ENCODE measurements at places on chromosomes 7 and 10.

GRCh38 chr10:43145311-43145710, 7.1 kb downstream of the CSGALNACT2 start:
- no peak for DNase-seq

DNA sequence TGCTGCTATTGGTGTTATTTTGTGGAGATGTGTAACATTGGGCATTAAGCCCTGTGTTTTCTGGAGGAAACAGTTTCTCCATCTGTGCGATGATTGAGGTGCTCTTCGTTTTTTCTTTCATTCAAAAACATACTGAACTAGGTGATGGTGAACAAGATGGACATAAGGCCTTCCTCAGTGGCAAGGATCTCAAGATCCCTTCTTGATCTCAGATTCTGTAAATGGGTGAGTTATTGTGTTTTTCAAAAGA, 759 bp upstream of the ELAPOR2 start:
- DNase-seq: no peak

DNA sequence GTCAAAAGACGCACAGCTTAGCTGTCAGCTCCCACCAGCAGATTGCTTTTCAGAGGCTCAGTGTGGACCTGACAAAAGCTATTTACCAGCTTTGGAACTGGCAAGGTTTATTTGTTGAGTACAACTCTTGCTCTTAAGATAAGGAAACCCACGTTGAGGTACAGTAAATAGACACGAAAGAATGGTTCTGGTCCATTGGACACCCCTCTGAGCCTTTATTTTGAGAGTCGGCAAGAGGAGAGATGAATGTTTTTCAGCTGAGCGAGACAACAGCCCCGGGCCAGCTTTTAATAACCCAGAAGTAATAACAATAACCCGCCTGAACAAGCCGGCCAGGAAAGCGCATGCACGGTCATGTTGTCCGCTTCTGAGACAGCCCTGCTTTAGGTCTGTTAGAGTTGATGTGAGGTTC, 49.0 kb downstream of the WNT2 start:
- DNase-seq: no peak

DNA sequence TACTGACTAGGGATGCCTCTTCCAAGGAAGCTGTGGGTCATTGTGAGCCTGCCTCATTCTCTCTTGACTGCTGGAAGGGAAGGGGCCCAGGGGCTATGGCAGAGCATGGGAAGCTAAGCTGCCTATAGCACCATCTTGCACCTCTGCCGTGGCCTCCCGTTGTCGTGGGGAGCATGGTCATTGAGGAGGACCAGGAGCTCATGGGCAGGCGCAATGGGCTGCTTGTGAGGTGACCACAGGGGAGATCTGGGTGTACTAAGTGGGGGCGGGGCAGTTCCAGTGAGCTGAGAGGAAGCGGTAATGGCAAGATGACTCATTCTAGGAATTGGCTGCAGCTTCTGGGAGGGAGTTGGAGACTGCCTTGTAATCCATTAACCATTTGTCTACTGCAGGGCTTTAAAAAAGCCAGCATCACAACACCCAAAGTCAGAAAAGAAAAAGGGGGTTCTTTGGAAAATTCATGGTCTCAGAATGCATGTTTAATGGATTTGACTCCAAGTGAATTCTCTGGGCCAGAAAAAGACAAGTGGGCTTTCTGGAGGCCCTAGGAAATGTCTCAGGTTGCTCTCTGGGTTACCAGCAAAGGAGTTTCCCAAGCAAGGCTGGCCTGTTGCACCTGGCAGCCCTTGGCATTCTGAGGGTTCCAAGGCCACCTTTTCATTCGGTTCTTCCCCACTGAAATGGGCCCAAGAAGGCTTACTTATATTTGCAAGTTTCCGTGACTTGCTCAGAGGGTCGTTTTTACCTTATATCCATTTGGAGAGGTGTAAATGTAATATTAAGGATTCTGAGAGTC, 3.6 kb downstream of the DUSP5 start:
- DNase-seq: peak; percentile 29

DNA sequence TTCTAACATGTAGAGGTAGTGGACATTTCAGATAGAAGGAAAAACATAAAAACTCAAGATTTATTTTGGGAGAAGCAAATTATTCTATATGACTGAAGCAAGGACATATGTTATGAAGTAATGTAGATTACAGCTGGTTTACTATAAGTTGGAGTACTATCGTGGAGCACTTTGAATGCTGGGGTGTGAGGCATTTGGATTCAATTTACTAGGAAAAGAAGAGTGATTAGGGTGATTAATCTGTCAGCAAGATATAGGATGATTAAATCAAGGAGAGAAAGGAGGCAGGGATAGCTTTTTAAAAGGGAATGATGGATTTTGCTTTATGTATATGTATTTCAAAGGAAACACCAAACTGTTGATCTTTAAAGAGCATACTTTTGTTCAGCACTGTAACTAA, 318.4 kb upstream of the KAT6B start:
- no peak for DNase-seq

DNA sequence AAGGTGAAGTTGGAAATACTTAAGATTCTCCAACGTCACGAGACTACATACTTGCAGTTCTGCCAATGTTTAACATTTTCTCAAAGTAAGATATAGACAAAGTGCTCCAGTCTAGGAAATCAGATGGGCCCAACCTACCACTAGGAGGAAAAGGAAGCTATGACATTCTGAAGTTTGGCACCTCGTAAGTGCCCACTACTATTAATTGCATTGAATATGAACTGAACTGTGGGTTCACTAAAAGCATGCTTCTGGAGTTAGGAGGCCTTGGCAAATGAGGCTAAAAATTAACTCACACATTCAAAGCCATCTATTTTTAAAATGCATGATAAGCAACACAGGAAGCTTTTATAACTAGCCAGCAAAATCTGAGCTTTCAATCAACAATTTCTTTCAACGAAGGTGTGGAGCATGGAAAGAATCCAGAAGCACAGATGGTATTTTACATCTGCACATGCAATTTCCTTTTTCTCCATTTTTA, 149.7 kb downstream of the LRRTM3 start:
- DNase-seq: no peak

All from HAP-1 (cell line).